ENCODE measurements at places on chromosomes 7 and 10.

DNA sequence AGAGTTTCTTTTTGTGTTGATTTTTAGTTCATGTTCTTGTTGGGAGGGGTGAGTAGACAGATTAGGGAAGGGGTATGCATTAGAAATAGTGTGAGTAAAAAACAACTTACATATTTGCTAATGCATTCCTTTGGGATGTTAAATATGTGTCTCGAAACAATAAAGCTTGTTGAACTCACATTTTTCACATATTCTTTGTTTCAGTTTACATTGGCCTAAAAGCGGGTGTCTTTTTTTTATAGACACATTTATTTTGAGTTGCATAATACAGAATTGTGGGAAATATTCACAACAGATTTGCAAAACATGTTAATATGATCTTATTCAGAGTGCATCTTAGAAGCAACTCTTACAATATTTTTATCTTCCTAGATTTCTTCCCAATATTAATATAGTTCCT lies 337.5 kb upstream of the CNTNAP2 start:
- no peak overlapping the region for H3K4me3 ChIP-seq
- H3K27me3 ChIP-seq: no peaks in the 10 kb centered on the region
- no peak overlapping the region for H3K27ac ChIP-seq
- H3K36me3 ChIP-seq: no peaks in the 10 kb centered on the region
- no peaks in the 10 kb centered on the region for H3K4me1 ChIP-seq
- DNase-seq: no peak

- no peaks in the 10 kb centered on the region for H3K27me3 ChIP-seq
- H3K4me1 ChIP-seq: no peaks in the 10 kb centered on the region
- DNase-seq: no peak
- H3K36me3 ChIP-seq: no peaks in the 10 kb centered on the region
- H3K4me3 ChIP-seq: no peak overlapping the region
Measured at GRCh38 chr10:60414111-60414510, 24.4 kb upstream of the ANK3 start.

GRCh38 chr7:156004265-156005201 lies 192.3 kb upstream of the SHH start:
- no peaks in the 10 kb centered on the region for H3K36me3 ChIP-seq
- no peak overlapping the region for H3K4me3 ChIP-seq
- H3K27ac ChIP-seq: no peak overlapping the region

DNA sequence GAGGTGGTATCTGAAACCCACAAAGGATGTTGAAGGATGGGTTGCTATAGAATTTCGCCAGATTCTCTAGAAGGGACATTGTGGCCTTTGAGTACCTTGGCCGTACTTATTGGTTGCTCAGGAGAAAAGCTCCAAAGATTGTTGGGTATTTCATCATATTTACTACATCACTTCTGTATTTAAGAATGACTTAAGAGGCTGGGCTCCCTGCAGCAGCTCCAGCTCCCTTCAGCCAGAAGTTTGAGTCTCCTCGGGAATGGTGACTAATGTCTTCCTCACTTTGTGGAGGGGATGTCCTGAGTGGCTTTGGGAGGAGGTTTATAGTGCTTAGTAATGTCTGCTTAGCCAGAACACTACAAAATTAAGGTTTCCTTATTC lies 18.1 kb downstream of the MINDY4 start:
- no peak overlapping the region for H3K4me3 ChIP-seq
- H3K4me1 ChIP-seq: no peaks in the 10 kb centered on the region
- no peaks in the 10 kb centered on the region for H3K27me3 ChIP-seq
- no peak overlapping the region for H3K27ac ChIP-seq
- H3K36me3 ChIP-seq: no peaks in the 10 kb centered on the region
- DNase-seq: no peak

- H3K27ac ChIP-seq: no peak overlapping the region
- H3K4me1 ChIP-seq: no peaks in the 10 kb centered on the region
- DNase-seq: no peak
- H3K4me3 ChIP-seq: no peak overlapping the region
- H3K27me3 ChIP-seq: no peaks in the 10 kb centered on the region
- no peaks in the 10 kb centered on the region for H3K36me3 ChIP-seq
Measured at GRCh38 chr10:119705434-119705831, 20.4 kb upstream of the INPP5F start.

- H3K27ac ChIP-seq: no peak overlapping the region
- peaks cover 2% of the 10 kb centered on the region for H3K4me1 ChIP-seq
- H3K4me3 ChIP-seq: no peak overlapping the region
- H3K36me3 ChIP-seq: no peaks in the 10 kb centered on the region
- no peak for DNase-seq
- no peaks in the 10 kb centered on the region for H3K27me3 ChIP-seq
Measured at GRCh38 chr7:43072530-43072929, 39.9 kb upstream of the HECW1 start.

GRCh38 chr10:113518816-113519591 lies 33.8 kb upstream of the HABP2 start:
- no peaks in the 10 kb centered on the region for H3K36me3 ChIP-seq
- no peak overlapping the region for H3K4me3 ChIP-seq
- no peak overlapping the region for H3K27ac ChIP-seq
- DNase-seq: no peak
- peaks cover 5% of the 10 kb centered on the region for H3K4me1 ChIP-seq

DNA sequence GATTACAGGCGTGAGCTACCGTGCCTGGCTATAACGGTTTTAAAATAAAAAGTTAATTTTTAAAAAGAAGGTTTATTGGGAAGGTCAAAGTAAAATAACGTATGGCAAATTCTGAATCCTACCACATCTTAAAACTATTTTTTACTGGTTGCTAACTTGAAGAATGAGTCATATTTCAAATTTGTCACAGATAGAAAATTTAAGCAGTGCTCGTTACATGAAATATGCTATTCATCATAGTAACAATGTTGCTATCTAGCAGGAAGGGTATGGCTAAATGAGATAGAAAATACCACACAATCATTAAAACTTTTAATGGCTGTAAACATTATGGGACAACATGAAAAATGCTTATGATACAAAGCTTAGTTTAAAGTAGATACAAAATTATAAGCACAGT lies 500.5 kb downstream of the PHTF2 start:
- H3K27ac ChIP-seq: no peak overlapping the region
- H3K4me1 ChIP-seq: no peaks in the 10 kb centered on the region
- H3K27me3 ChIP-seq: no peaks in the 10 kb centered on the region
- no peak overlapping the region for H3K4me3 ChIP-seq

GRCh38 chr7:68691261-68692216 lies 906.7 kb upstream of the AUTS2 start:
- no peaks in the 10 kb centered on the region for H3K27me3 ChIP-seq
- no peak overlapping the region for H3K4me3 ChIP-seq
- H3K4me1 ChIP-seq: no peaks in the 10 kb centered on the region
- DNase-seq: no peak
- no peak overlapping the region for H3K27ac ChIP-seq

DNA sequence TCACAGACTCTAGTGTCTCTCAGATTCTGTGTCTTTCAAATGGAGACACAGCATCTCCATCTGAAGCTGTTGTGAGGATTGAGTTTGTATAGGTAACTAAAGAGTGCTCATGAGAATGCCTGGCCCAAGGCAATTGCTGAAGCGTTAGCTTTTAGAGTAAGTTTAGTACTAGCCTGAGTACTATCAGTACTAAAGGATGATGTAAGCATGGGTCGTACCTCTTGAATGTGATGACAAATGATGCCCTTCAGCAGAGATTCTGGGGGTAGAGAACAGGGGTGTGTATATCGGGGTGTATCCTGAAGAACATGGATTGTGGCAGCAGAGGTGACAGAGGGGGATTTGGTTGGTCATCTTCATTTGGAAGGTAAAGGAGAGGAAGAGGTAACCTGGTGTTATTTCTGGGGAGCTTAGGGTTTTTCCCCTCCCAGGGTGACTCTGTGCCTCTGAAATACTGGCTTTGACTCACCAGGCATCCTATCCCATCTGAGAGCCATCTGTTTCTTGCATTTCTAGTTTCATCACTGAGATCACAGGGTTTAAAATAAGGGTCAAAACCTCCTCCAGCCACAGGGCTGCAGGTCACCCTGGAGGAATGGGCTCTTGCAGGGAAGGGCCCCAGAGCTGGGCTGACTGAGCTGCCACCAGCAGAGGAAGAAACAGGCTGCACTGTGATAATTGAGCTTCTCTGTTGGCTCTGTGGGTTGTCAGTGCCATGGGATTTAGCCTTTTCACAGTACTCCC lies 756.0 kb downstream of the KCNMA1 start:
- DNase-seq: no peak
- no peak overlapping the region for H3K4me3 ChIP-seq
- no peaks in the 10 kb centered on the region for H3K36me3 ChIP-seq
- no peaks in the 10 kb centered on the region for H3K4me1 ChIP-seq

GRCh38 chr7:67955061-67955460 lies 958.4 kb downstream of the TYW1 start:
- no peaks in the 10 kb centered on the region for H3K36me3 ChIP-seq
- DNase-seq: no peak
- H3K27me3 ChIP-seq: no peaks in the 10 kb centered on the region
- H3K4me3 ChIP-seq: no peak overlapping the region
- H3K4me1 ChIP-seq: no peaks in the 10 kb centered on the region

DNA sequence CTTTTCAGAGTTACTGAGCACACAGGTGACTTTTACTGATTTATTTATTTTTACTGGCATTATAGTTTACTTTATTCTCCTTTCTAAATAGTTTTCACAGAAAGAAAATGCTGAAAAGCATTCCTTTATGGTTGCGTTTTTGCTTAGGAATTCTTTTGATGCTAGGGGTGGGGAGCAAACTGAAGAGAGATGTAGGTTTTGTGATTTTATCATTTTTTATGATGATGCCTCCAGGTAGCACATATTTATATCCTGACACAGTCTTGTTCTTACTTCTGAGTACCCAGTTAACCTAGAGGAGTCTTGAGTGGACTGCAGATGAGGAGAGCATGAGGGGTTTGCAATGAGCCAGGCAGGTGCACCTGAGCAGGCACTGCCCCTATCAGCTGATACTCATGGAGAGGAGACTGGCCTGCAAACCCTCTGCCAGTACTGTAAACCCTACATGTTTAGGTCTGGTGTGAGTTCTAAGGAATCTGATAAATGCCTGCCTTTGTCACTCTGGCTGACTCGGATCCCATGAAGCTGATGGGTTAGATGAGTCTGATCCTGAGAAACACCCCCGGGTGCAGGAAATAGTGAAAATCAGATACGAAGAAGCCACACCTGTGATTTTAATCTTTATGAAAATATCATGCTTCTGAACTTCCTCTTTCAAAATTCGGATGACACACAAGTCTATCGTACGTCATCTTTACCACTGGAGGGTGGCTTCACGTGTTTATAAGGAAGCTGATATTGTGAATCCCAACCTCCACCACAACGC lies 302.9 kb downstream of the WDR37 start:
- no peak for DNase-seq
- H3K4me1 ChIP-seq: peaks cover 2% of the 10 kb centered on the region
- H3K36me3 ChIP-seq: no peaks in the 10 kb centered on the region
- no peaks in the 10 kb centered on the region for H3K27me3 ChIP-seq

GRCh38 chr7:37040330-37040729 lies 316.0 kb upstream of the AOAH start:
- no peaks in the 10 kb centered on the region for H3K27me3 ChIP-seq
- H3K4me3 ChIP-seq: no peak overlapping the region
- H3K4me1 ChIP-seq: peaks cover 1% of the 10 kb centered on the region
- no peak for DNase-seq
- H3K27ac ChIP-seq: no peak overlapping the region
- no peaks in the 10 kb centered on the region for H3K36me3 ChIP-seq

DNA sequence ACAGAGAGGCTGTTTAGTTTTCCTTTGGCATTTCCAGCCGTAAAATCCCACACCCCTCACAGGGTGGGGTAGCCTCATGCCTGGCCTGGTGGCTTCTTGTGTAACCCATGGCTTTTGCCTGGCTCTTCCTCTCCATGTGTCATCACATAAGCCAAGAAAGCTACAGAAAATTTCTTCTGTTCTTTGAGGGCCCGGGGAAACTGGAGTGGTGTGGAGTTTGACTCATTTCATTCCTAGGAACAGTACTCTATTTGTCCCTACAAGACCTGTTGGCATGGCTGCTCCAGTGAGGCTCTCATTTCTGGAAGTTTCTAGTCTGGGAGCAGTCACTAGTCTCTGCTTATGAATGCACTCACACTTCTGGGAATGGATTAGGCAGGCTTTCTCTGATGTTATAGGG lies 523.9 kb downstream of the SUGCT start:
- no peak overlapping the region for H3K4me3 ChIP-seq
- no peaks in the 10 kb centered on the region for H3K4me1 ChIP-seq
- DNase-seq: no peak
- H3K27ac ChIP-seq: no peak overlapping the region
- no peaks in the 10 kb centered on the region for H3K36me3 ChIP-seq
- H3K27me3 ChIP-seq: no peaks in the 10 kb centered on the region

DNA sequence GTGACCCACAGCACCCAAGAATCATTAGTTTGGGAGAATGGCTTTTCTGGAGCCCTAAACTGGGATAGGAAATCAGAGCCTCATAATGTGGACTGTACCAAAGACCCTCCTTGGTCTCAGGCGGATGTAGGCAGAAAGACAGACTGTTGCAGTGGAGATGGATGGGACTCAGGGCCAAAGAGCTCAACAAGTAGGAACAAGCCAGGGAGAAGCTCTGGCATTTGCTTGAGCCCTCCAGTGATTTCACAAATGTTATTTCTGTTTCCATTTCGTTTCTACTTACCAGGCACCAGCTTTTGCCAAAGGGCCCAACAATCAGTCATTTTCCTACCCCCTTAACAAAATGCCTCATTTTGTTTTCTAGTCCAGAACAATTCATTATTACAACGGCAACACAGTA lies 762.7 kb downstream of the KCNMA1 start:
- no peaks in the 10 kb centered on the region for H3K36me3 ChIP-seq
- H3K27ac ChIP-seq: no peak overlapping the region

- peaks cover 5% of the 10 kb centered on the region for H3K4me1 ChIP-seq
- no peak overlapping the region for H3K4me3 ChIP-seq
- no peak overlapping the region for H3K27ac ChIP-seq
- H3K27me3 ChIP-seq: no peaks in the 10 kb centered on the region
- no peak for DNase-seq
Measured at GRCh38 chr10:117215079-117215478, 17.8 kb downstream of the KCNK18 start.

- H3K36me3 ChIP-seq: no peaks in the 10 kb centered on the region
- H3K4me1 ChIP-seq: no peaks in the 10 kb centered on the region
- no peaks in the 10 kb centered on the region for H3K27me3 ChIP-seq
- H3K4me3 ChIP-seq: no peak overlapping the region
- DNase-seq: no peak
- H3K27ac ChIP-seq: no peak overlapping the region
Measured at GRCh38 chr7:87100326-87100725, 40.9 kb upstream of the ELAPOR2 start.

DNA sequence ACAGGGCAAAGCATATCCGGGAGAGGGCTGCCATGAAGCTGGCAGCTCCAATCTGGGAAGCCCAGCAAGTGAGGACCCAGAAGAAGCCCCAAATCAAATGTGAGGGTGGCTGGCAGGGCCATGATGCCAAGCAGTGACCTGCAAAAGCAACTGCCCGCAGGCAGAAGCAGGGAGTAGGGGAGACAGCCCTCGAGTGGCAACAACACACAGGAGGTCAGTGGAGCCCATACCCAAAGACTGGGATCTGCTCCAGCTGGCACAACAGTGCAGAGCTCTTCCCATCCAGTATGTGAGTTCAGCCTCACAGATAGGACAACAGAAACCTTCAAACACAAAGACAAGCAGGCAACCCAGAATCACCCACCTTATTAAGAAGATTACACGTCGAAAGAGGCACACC lies 45.0 kb downstream of the GRID1 start:
- no peaks in the 10 kb centered on the region for H3K27me3 ChIP-seq
- no peak overlapping the region for H3K4me3 ChIP-seq
- H3K36me3 ChIP-seq: no peaks in the 10 kb centered on the region
- no peak overlapping the region for H3K27ac ChIP-seq
- no peak for DNase-seq
